Heart right ventricle (tissue), 16 donors: ENCODE measurements at places on chromosomes 12 and 14. TPM values are rescaled to one million over a fixed set of nuclear protein-coding genes. Genes with fewer than 3 reads are reported as not detected.

DNA sequence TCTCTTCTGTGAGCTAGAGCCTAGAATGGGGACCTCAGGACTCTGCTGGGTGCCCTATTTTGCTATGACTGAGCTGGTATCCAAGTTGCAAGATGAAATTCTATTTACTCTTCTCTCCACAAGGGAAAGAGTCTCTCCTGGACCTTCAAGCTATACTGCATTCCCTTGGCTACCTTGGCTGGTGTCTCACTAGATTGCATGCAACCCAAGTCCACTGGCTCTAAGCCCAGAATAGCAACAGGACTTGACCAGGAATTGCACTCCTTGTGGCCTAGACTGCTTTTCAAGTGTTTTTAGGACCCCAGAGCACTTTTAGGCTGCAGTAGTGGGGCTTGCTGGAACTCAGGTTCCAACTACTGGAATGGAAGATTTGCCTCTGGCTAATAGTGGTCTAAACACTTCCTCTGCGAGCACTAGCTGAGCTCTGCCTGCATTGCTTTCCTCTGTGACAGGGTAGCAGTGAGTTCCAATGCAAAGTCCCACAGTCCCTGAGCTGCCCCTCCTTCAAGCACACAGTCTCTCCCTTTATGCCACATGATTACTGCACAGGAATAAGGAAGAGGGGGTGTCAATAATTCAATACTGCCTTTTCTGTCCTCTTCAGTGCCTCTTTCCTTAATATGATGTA, 1009.1 kb upstream of the FLRT2 start:
- H3K4me1 ChIP-seq: no peaks in the 10 kb centered on the region
- H3K27ac ChIP-seq: no peak overlapping the region
- H3K36me3 ChIP-seq: no peaks in the 10 kb centered on the region
- H3K27me3 ChIP-seq: no peaks in the 10 kb centered on the region
- no peak for DNase-seq
- H3K4me3 ChIP-seq: no peak overlapping the region

DNA sequence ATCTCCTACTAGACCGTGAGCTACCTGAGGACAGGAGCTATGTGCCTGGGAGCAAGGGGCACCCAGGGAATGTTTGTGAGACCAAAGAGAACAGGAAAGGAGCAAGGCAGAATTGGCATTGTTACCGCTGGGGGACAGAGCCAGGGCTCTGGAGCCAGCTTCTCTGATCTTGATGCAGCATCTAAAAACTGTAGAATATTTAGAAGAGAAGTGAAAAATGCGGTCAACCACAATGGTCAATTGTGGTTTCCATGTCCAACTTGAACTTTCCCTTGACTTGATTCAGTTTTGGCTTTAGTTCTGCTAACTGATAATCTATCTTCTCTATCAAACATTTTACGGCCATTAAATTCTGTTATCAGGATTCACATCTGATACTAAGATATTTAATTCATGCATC, 201.2 kb downstream of the ANO4 start:
- H3K36me3 ChIP-seq: no peaks in the 10 kb centered on the region
- H3K4me1 ChIP-seq: no peaks in the 10 kb centered on the region
- DNase-seq: no peak
- H3K27ac ChIP-seq: no peak overlapping the region

DNA sequence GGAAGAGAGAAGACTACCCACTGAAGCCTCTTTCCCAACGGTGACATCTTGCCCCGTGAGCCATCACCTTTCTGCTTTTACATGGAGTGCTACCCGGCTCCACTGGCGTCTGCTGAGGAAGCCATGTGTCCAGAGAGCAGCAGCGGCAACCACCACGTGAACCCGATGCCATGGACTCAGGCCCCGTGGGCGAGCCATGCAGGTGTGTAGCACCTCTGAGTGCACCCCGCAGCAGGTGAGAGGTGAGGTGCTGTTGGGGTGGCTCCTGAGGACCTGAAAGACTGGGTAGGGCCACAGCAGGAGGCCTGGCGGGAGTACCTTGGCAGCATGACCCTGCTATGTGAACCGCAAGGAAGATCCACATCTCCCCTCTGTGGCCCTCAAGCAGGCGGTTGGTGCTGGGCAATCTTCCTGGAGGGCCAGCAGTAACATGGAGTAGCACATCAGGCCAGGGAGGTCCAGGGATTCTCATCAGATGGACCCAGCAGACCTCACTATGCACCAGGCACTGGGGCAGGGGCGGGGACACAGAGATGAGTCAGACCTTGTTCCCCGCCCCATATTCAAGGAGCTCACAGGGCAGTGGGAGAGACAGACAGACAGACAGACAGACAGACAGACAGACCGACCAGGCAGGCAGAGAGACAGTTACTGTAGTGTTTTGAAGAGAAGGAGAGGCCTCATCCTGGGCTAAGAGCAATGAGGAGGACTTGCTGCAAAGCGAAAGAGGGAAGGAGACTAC, 129.6 kb downstream of the PAPOLA start:
- H3K27ac ChIP-seq: no peak overlapping the region
- DNase-seq: no peak
- H3K27me3 ChIP-seq: peaks cover 8% of the 10 kb centered on the region
- H3K4me1 ChIP-seq: no peaks in the 10 kb centered on the region
- no peaks in the 10 kb centered on the region for H3K36me3 ChIP-seq

- H3K36me3 ChIP-seq: peaks cover 36% of the 10 kb centered on the region
- peak; percentile 82 for DNase-seq
These were observed 769 bp downstream of the FKBP4 start for GRCh38 chr12:2795291-2796186.

GRCh38 chr12:76460807-76461206, 98.8 kb downstream of the OSBPL8 start:
- H3K27me3 ChIP-seq: no peaks in the 10 kb centered on the region
- no peak overlapping the region for H3K27ac ChIP-seq
- H3K4me3 ChIP-seq: no peak overlapping the region

DNA sequence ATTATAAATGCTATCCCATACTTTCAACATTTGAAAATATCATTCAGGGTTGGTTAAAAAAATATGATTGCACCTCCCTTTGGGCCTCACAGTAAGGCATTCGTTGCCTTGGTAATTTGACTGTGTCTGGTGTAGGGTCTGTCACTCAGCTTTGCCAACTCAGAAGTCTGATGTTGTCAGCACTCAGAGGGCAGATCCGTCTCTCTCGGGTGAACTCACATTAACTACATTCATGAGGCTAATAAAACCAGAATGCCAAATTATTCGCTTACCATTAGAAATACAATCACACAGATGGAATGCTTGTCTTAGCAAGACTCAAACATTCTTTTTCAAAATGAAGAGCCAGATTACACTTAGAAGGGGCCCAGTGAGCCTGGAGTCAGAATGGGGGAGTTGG, 53.0 kb downstream of the NPAS3 start:
- H3K27me3 ChIP-seq: no peaks in the 10 kb centered on the region
- no peak overlapping the region for H3K4me3 ChIP-seq
- H3K4me1 ChIP-seq: no peaks in the 10 kb centered on the region
- no peak overlapping the region for H3K27ac ChIP-seq
- no peaks in the 10 kb centered on the region for H3K36me3 ChIP-seq
- no peak for DNase-seq

- no peaks in the 10 kb centered on the region for H3K27me3 ChIP-seq
- H3K4me1 ChIP-seq: peaks cover 7% of the 10 kb centered on the region
- no peaks in the 10 kb centered on the region for H3K36me3 ChIP-seq
- H3K4me3 ChIP-seq: no peak overlapping the region
- no peak for DNase-seq
These were observed 58.3 kb downstream of the PRKCH start for GRCh38 chr14:61379639-61380184.

DNA sequence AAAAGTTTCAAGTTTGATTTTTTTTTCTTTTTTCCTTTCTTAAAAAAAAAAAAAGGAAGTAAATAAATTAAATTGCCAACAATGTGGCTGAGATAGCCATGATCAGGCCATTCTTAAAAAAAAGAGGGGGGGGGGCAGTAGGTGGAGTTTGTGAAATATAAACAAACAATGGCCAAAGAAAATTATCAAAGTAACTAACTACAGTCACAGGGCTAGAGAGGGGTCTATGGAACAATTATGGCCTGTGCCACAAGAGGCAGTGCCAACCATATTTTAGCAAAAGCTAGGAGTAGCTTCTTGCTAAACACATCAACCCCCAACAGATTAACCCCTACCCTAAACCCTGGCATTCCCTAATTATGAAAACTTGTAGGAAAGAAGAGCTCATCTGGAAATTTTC, 16.2 kb upstream of the SMARCC2 start:
- no peaks in the 10 kb centered on the region for H3K27me3 ChIP-seq
- no peak for DNase-seq
- no peak overlapping the region for H3K4me3 ChIP-seq
- peak overlapping the region; percentile 8 for H3K27ac ChIP-seq
- H3K36me3 ChIP-seq: peaks cover 59% of the 10 kb centered on the region
- H3K4me1 ChIP-seq: peaks cover 3% of the 10 kb centered on the region

DNA sequence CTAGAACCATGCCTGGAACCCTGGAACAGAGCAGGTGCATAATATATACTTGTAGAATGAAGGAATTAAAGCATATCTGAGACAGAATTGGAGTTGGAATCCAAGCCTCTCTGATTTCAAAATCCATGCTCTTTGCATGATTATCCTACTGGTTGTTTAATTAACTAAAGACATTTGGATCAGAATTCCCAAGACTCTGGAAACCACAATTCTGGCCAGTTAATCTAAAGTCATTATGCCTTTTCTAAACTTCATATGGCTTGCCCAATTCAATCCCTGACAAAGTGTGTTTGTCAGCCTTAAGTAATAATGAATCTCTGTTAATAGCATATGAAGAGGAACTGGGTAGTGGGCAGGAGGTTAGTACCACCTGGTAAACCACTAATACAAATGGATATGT, 422.6 kb downstream of the ATP23 start:
- H3K4me3 ChIP-seq: no peak overlapping the region
- H3K36me3 ChIP-seq: no peaks in the 10 kb centered on the region
- H3K4me1 ChIP-seq: no peaks in the 10 kb centered on the region
- H3K27me3 ChIP-seq: no peaks in the 10 kb centered on the region

DNA sequence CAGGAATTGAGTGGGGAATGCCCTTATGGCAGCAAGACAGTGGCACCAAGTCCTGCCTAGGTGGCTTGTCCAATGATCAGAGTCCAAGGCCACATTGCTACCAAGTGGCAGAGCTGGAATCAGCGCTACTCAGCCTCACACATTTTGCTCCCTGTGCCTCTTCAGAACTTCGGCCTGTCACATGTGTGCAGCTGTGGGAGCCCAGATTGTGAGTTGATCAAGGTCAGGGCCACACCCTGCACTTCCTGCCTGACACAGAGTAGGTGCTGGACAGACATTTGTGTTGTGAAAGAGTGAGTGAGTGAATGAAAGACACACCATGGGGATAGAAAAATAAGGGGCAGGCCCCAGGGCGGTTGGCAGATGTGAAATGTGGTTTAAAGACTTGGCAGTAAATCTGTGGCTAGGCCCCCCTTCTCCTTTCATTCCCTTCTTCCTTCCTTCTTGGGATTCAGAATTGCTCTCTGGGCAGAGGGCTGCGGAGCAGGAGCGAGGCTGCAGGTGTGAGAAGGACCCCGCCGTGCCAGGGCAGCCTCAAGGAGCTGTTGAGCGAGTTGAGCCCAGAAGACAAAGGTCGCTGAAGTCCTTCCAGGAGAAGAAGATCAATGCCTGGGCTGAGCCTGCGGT, 83.5 kb downstream of the SLC25A47 start:
- no peak for DNase-seq
- H3K27me3 ChIP-seq: no peaks in the 10 kb centered on the region
- H3K27ac ChIP-seq: no peak overlapping the region
- no peaks in the 10 kb centered on the region for H3K36me3 ChIP-seq
- no peak overlapping the region for H3K4me3 ChIP-seq
- H3K4me1 ChIP-seq: no peaks in the 10 kb centered on the region

A2ML1 gene
- not detected for total RNA-seq
